Muscle of back (tissue), 13 donors: ENCODE measurements at places on chromosomes 3 and 15. TPM values are rescaled to one million over a fixed set of nuclear protein-coding genes. Genes with fewer than 3 reads are reported as not detected.

GRCh38 chr15:68209272-68209671 lies 4.1 kb upstream of the CALML4 start:
- DNase-seq = no peak

DNA sequence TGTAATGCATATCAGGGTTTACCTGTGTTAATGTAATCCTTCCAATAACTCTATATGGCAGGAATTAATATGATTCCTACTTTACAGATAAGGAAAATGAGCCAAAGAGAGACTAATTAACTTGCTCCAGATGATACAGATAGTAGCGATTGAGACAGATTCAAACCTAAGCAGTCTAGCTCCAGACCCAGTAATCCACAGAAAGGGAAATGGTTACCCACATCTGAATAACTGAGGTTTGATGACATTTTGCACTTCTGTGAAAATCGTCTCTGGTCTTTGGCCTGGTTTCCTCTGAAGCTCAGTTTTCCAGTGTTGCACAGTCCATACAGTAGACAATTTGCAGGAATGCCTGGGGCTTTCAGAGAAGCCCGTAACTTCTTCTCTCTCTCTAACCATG lies 177.1 kb upstream of the UMPS start:
- DNase-seq = no peak

GRCh38 chr15:101712078-101712477 lies 12.2 kb downstream of the TARS3 start:
- DNase-seq = no peak

DNA sequence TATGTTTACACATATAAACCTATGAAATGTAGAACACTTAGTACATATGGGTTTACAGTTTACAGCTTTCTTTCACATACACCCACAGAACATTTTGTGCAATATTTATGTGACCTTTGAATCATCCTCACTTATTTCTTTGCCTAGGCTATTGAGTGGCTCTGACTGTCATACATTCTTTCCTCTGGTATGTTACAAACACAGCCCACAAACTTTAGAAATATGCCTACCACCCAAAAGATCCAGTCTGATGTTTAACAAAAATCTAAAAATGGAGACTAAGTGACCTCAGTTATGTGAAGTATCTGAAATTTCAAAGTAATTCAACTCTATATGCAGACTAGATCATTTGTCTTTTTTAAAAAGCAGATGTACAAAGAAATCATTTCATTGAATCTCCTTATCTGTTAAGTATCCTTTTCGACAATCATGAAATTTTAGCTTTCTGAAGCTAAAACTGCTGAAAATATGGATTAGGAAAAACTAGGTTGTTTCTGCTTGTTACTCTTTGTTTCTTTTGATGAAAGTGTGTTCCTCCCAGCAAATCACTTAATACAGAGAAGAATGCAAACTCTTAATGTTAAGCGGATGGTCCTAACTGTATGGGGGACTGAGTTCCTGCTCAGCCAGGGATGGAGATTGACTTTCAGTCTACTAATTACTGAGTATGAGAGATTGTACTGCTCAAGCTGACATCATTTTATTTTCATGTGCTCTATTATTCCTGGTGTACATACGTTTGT lies 27.7 kb downstream of the CCDC54 start:
- DNase-seq = no peak

DNA sequence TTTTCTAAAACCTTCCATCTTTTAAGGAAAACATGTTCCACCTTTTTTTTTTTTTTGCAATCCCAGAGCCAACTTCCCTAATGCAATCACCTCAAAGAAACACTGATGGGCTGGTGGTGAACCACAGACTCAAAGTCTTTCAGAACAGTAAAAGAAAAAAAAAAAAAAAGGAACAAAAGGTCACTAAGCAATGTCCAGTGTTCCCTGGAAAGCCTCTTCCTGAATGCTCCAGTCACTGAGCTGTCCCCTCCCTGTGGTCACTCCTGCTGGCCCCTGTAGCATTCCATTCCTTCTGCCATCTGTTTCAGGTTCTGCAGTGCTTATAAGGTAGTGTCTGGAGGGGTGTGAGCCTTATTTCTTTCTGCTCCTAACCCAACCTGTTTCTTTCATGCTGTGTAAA lies 53.3 kb downstream of the AAGAB start:
- no peak for DNase-seq

DNA sequence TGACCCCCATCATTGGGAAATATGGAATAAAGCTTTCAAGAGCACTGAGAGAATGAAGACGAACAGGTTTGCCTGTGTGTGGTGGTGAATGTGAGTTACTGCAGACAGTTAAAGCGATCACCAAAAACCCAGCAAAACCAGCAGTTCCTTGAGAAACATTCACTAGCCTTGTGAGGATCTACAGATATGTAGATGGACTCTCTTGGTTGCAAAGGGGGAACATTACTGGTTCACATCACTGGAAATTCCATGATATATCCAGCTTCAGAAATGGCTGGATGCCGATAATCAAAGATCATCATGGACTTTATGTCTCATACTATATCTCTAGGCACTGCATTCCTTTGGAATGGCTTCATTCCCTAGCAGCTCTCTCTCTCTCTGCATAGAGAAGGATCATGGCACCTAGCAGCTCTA lies 10.2 kb upstream of the HERC1 start:
- no peak for DNase-seq

Gene DUOXA2
- polyA plus RNA-seq = not detected

Gene ANKUB1
- polyA plus RNA-seq = not detected

Gene KY
- 23.1 TPM for polyA plus RNA-seq

Gene CYP1A1
- not detected for polyA plus RNA-seq
